Progenitor cell of endocrine pancreas (in vitro differentiated cells): ENCODE measurements at places on chromosomes 7 and 10. TPM values are rescaled to one million over a fixed set of nuclear protein-coding genes. Genes with fewer than 3 reads are reported as not detected.

DNA sequence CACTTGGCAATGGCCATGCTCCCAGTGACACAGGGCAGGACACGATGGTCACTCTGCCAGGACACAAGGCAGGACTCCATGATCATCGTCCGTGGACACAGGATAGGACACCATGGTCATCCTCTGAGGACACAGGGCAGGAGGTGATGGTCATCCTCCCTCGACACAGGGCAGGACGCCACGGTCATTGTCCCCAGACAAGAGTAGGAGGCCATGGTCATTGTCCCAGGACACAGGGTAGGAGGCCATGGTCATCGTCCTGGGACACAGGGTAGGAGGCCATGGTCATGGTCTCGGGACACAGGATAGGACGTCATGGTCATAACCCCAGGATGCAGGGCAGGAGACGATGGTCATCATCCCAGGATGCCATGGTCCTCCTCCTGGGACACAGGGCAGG lies 289.2 kb downstream of the TCERG1L start:
- peaks cover 19% of the 10 kb centered on the region for H3K27me3 ChIP-seq
- no peak overlapping the region for H3K27ac ChIP-seq

The CALHM1 gene
- not detected in 2 replicates for total RNA-seq

DNA sequence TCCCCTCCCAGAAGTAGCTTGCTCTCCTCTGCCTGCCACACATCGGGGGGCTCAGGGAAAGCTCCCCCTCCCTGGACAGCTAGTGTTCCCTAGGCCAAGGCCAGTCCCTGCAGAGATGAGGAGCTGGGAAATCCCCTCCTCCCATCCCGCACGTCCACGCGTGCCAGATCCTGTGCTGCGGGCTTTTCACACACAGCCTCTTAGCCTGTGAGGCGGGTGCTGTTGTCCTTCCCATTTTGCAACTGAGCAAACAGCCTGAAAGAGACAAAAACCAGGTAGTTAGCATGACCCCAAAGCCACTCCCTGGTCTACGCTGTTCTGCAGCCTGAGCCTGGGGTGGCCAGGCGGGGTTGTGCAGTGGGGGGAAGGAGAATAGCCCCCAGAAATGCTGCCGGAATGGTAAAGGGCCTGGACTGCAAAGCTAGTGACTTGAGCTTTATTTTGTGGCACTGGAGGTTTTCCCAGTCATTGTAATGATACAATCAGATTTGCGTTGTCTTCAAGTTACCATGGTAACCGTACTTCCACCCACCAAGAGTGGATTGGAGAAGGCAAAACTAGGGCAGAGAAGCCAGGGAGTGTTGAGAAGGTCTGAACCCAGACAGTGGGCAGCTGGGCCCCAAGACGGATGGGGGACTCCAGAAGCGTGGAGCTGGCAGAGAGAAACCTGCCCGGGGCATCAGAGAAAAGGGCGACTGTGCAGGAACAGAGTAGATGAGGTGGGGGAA lies 98.6 kb upstream of the KCTD7 start:
- no peak overlapping the region for H3K27ac ChIP-seq
- no peak for DNase-seq
- no peak overlapping the region for H3K4me3 ChIP-seq

DNA sequence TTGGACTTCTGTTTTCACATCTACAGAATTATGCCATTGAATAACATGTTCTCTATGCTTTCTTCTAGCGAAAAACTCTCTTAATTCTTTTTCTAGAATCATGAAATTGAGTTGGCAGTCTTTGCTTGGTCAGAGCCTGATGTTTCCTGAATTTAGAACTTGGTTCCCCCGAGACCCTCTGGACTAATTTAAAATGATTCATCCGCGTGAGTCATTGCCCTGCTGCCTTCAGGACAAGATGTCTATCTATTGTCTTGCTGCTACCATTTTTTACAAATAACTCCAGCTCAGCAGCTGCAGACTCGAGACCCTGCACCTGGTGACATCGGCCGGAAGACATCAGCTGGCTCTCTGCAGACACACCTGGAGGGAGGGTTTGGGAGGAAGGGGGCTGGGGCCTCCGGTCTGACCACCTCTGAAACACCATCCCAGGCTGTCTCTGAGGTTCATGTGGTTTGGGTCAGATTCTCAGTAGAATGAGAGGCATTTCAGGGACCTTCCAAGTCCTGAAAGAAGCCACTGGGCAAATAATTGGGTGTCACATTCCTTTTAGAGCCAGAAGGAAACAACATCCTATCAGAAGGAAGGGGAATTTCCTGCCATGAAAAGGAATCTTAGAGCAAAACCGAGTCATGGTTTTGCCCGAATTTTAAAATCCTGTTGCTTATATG lies 20.9 kb upstream of the KLF6 start:
- no peak overlapping the region for H3K4me3 ChIP-seq
- no peak for DNase-seq
- no peaks in the 10 kb centered on the region for H3K36me3 ChIP-seq
- H3K27me3 ChIP-seq = no peaks in the 10 kb centered on the region
- no peak overlapping the region for H3K27ac ChIP-seq

GRCh38 chr10:14474656-14475055 lies 143.9 kb upstream of the FRMD4A start:
- no peak overlapping the region for H3K4me3 ChIP-seq
- H3K27me3 ChIP-seq = peaks cover 12% of the 10 kb centered on the region
- no peak for DNase-seq
- no peak overlapping the region for H3K27ac ChIP-seq

- H3K27me3 ChIP-seq = peaks cover 2% of the 10 kb centered on the region
- no peak overlapping the region for H3K4me3 ChIP-seq
- H3K4me1 ChIP-seq = peaks cover 7% of the 10 kb centered on the region
Observed at GRCh38 chr10:87850742-87851205, 12.6 kb downstream of the KLLN start.

DNA sequence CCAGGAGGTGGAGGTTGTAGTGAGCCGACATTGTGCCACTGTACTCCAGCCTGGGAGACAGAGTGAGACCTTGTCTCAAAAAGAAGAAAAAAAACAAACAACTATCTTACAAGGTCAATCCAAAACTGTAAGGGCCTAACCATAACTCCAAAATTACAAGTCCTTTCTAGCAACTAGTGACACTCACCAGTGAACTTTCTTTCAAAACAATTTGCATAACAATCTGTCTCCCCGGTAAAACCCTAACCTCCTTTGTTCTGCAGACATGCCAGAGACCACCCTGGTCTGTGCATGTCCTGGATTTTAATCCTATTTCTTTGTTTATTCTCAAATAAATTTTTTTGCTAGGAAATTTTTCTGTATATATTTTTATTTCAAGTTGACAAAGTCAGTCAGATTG lies 68.1 kb downstream of the EXOC6 start:
- no peak for DNase-seq
- H3K27me3 ChIP-seq = no peaks in the 10 kb centered on the region

DNA sequence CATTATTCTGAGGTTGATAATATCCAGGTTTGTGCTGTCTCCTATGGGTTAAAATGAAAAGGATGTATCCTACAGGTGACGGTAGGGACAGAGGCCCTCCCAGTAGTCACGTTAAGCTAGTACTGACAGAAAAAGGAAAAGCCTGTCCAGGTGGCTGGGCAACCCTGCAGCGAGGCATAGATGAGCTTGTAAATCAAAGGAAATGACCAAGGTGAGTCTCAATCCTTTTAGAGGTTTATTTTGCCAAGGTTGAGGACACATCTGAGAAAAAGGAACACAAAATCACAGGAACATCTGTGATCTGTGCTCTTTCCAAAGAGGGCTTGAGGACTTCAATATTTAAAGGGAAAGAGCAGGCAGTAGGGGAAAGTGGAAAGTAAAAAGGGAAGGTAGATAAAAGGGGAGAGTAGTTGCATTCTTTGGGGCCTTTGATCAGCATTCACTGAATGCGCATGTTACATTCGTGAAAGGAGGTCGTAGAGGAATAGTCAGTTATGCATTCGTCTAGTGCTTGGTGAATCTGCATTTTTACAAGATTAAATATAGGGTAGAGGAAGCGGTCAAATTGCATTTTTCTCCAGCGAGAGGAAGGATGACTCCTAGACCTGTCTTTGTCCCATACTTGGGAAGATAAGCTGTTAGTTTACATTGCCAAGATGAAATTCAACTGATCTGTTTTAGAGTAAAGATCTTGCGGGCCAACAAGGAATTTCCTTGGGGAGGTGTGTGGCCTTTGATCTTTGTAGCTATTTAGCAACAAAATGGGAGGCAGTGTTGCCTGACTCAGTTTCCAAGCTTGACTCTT lies 884 bp upstream of the GSTO1 start:
- H3K36me3 ChIP-seq = peaks cover 4% of the 10 kb centered on the region
- no peak for DNase-seq
- peaks cover 57% of the 10 kb centered on the region for H3K4me1 ChIP-seq

The MMD2 gene
- not detected in 2 replicates for total RNA-seq

- no peak overlapping the region for H3K4me3 ChIP-seq
- no peaks in the 10 kb centered on the region for H3K36me3 ChIP-seq
- DNase-seq = no peak
- peaks cover 1% of the 10 kb centered on the region for H3K4me1 ChIP-seq
Observed at GRCh38 chr7:139525750-139526149, 2.3 kb downstream of the CLEC2L start.

GRCh38 chr7:55438085-55438756 lies 73.1 kb downstream of the LANCL2 start:
- DNase-seq = no peak
- peaks cover 3% of the 10 kb centered on the region for H3K27me3 ChIP-seq
- no peak overlapping the region for H3K4me3 ChIP-seq
- H3K36me3 ChIP-seq = no peaks in the 10 kb centered on the region
- peaks cover 13% of the 10 kb centered on the region for H3K4me1 ChIP-seq

The ABCB1 gene
- total RNA-seq = 0.48 and 0.69 TPM in 2 replicates

- no peak overlapping the region for H3K27ac ChIP-seq
- H3K36me3 ChIP-seq = no peaks in the 10 kb centered on the region
- no peak for DNase-seq
- no peaks in the 10 kb centered on the region for H3K27me3 ChIP-seq
- H3K4me1 ChIP-seq = peaks cover 3% of the 10 kb centered on the region
- H3K4me3 ChIP-seq = no peak overlapping the region
Observed at GRCh38 chr7:107813524-107813923, 10.5 kb upstream of the SLC26A3 start.

DNA sequence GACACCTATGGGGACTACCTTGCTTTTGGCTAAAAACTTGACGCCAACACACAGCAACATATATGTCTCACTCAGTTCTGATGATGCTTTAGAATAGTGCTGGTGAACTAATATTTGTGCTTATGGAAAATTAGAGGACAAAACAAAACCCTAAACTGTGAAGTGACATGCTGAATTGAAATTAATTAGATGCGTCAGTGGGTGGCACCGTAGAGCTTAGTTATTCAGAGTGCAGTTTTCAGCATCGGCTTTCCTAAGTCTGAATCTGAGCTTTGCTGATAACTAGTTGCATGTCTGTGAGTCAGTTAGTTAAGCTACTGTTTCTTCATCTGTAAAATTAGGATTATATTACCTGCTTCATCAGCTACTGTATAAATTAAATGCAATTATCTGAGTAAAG lies 245.0 kb upstream of the SORCS1 start:
- H3K4me1 ChIP-seq = peaks cover 2% of the 10 kb centered on the region
- no peaks in the 10 kb centered on the region for H3K36me3 ChIP-seq
- DNase-seq = no peak
- no peak overlapping the region for H3K27ac ChIP-seq
- no peaks in the 10 kb centered on the region for H3K27me3 ChIP-seq

The MRC1 gene
- 0.04 TPM in 1 of 2 replicates, not detected in the other for total RNA-seq

The PPP1R9A gene
- 55.2 and 57.2 TPM in 2 replicates for total RNA-seq

GRCh38 chr10:28600056-28600455 lies 67.1 kb downstream of the WAC start:
- H3K27me3 ChIP-seq = no peaks in the 10 kb centered on the region
- no peak overlapping the region for H3K27ac ChIP-seq
- no peak overlapping the region for H3K4me3 ChIP-seq
- H3K36me3 ChIP-seq = peaks cover 9% of the 10 kb centered on the region

GRCh38 chr10:15211464-15211979 lies 43.0 kb upstream of the NMT2 start:
- H3K27me3 ChIP-seq = no peaks in the 10 kb centered on the region
- H3K4me3 ChIP-seq = no peak overlapping the region
- DNase-seq = no peak
- H3K4me1 ChIP-seq = no peaks in the 10 kb centered on the region
- peaks cover 35% of the 10 kb centered on the region for H3K36me3 ChIP-seq
- no peak overlapping the region for H3K27ac ChIP-seq

DNA sequence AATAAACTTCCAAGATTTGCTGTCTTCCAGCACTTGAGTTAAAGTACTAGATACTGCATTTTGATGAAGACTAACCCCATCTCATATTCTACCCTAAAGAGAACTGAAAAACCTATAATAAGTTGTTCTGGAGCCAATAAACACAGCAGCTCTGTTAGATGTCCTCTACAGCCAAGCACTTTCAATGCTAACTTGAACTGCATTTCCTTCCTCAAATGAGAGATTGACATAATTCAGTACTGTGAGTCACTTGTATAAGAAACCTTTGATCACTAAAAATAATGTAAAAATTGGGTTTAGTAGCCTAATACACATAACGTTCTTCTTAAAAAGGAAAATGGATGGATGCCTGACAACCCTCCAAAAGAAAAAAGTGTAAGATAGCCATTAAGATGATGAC lies 81.3 kb downstream of the ITGB8 start:
- DNase-seq = no peak
- H3K4me3 ChIP-seq = no peak overlapping the region
- no peak overlapping the region for H3K27ac ChIP-seq
- peaks cover 24% of the 10 kb centered on the region for H3K36me3 ChIP-seq
- H3K4me1 ChIP-seq = peaks cover 14% of the 10 kb centered on the region
